ENCODE measurements at places on chromosomes 3 and 15.
A peak's percentile ranks its signal among the peaks of the same experiment; 100 is the strongest.

GRCh38 chr15:72912121-72912520 lies 128.6 kb upstream of the ADPGK start:
- no peak for DNase-seq

- DNase-seq, result no peak
These were observed 85.6 kb downstream of the CPN2 start for GRCh38 chr3:194265505-194265892.

DNA sequence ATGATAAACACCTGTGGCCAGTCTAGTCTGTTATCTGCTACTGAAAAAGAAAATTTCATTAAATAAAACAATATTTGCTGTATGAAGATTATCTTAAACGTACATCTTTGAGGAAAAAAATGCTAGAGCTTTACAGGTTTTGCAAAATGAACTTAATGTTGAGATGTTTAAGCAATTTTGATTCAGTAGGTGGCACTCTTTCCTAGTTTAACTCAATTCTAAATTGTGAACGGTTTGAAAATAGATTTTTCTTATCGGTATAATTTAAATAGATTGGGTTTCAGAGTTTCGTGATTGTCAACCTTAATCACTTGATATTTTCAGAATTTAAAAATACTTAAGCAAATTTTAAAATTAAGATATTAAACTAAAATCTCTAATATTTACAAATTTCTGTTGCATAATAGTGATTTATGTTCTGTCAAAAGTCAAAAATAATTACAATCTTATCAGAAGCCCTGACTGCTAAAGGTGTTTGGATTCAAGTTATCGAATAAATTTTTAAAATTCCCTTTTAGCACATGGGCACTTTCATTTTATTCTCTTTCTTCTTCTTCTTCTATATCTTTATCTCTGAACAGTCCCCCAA lies 7.0 kb upstream of the RNF111 start:
- peak; percentile 12 for DNase-seq

DNA sequence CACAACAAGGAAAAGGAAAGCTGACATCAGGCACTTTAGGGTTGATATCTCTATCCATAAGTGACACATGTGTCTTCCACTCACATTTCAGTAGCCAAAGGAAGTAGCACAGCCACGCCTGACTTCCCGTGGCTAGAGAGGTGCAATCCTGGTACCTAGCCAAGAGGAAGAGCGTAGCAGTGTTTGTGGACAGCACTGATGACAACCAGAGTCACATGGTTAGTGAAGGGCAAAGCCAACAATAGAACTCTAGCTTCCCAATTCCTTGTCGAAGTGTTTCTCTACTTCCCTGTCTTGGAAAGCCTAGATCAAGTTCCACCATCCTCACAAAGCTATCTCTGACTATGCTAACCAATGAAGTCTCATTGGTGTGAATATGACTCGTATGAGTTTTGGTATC lies 189.2 kb downstream of the RSL24D1 start:
- no peak for DNase-seq

DNA sequence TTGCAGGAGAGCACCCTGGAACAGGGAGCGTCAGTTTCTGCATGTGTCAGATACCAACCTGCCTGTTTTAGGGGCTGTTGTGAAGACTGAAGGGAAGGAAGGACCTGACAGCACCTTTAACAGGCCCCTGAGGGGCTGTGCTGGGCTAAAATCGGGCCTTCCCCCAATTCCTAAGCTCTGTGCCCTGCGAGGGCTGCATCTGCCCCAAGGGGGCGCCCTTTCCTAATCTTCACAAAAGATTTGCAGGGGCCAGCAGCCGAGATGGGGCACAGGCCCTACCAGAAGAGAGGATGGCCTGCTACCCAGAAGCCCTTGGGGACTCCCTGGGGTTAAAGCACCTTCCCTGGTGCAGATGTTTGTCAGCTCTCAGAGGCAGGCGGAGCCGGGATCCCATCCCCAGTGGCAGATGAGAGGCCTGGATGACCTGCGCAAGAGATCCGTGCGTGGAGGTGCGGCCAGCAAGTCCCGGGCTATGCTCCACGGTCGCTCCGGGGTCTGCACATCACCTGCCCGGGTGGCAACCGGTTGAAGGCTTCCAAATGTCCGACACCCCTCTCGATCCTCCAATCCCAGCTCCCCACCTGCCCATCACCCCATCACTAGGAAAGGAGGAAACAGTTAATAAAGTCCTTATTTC lies 53.6 kb downstream of the RHCG start:
- DNase-seq, result peak; percentile 83

DNA sequence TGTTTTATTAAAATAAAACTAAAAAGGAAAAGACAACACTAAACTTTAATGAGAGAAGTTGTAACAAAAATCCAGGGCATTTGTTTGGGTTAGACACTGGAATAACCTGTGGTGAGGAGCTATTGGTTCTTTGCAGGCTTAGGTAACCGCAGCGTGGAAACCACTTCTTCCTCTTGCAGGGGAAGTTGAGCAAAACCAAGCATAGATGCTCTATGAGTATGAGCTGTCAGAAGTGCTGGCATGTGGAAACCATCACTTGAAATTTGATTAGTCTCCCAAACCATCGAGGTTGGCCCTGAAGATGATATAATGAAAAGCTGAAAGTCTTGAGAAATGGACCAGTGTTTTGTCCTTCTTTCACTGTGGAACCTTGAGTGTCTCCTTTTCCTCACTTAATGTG lies 127.1 kb upstream of the RBMS3 start:
- DNase-seq, result no peak

DNA sequence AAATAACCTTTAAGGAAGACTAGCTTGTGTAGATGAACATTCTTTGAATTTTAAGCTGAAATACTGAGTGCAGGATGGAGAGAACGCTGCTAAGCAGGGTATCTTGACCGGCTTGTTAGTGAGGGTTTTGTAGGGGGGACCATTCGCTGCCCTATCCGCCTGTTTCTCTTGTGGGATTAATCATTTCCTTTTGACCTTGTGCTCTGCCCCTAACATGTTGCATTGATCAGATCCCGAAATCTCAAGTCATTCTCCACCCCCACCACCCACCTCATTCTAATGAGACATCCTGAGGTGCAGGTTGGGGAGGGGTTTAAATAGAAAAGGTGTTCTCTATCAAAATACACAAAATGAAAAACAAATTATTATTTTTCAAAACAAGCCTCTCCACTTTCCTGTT lies 32.8 kb downstream of the TRIM71 start:
- no peak for DNase-seq

Data from HuH-7 (cell line).